ENCODE measurements at places on chromosomes 1 and 21. TPM values are rescaled to one million over a fixed set of nuclear protein-coding genes. Genes with fewer than 3 reads are reported as not detected.

GRCh38 chr1:203598752-203599151 lies 27.9 kb upstream of the ATP2B4 start:
- ATAC-seq: peak; percentile 74

DNA sequence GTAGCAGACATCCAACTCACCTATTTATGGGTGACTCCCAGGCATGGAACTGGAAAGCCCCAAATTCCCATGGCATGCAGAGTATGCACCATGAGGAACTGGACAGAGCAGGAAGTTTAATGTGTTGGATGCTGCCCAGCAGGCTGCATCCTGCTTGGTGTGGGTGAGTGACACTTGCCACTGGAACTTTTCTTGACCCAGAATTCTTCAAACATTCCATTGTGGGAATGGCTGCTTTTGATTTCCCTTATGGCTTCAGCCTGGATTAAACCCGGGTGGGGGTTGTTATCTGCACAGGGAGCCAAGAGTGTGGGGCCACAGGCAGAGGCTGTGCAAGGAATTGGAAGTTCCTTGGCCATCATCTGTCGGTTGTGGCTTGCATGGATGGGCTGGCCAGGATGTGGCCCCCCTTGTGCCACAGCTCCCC lies 26.9 kb upstream of the BACE2 start:
- ATAC-seq: no peak

DNA sequence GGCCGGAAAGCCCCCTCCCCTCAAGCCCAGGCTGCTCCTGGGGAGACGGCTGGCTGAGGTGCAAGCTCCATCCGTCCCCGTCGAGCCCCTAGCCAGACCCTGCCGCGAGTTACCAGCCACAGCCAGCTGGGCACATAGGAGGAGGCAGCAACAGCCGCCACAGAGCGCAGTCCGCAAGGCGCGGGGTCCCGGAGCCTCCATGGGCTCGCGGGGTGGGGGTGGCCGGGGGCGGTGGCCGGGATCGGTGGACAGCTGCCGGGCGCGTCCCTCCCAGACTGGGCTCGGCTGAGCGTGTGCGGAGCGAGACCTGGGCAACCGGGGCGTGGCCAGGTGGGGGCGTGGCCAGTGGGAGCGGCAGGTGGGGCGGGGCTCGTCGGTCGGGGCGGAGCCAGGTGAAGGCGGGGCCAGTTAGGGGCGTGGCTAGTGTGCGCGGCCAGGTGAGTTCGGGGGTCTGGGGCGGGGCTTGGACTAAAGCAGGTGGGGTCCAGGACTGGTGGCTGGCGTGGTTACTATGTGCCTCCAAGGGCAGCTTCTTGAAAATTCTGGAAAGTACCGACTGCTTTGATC lies at the start of gene CD164L2:
TSS of gene CD164L2 (minus strand) at position 295 of the 567 bp plus-strand sequence. CDS start at position 201, 94 bp downstream.
- ATAC-seq: peak; percentile 38

DNA sequence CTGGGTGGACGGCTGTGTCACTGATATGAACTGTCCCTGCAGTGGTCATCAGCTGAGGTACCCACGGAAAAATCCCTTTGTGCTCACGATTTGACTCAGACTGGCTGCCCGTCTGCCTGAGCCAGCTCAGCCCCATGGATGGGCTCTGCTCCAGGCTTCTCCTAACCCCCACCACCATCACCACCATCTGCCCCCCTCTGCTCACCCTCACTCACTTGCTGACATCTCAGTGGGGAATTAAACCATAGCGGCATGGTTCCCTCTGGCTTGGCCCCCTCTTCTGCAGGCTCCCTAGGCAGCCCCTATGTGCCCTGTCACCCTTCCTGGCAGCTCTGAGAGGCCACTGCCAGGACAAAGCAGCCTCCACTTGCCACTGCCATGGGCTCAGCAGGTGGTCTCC lies 17.3 kb downstream of the SLC6A9 start:
- no peak for ATAC-seq

GRCh38 chr21:33968080-33968994 lies 52.7 kb upstream of the ATP5PO start:
- peak; percentile 55 for ATAC-seq

GRCh38 chr21:29371464-29371863 lies 72.7 kb downstream of the BACH1 start:
- ATAC-seq: no peak

GRCh38 chr21:45016031-45016405 lies 58.4 kb upstream of the ADARB1 start:
- ATAC-seq: no peak

GRCh38 chr1:55309053-55309452 lies 93.9 kb upstream of the USP24 start:
- no peak for ATAC-seq

DNA sequence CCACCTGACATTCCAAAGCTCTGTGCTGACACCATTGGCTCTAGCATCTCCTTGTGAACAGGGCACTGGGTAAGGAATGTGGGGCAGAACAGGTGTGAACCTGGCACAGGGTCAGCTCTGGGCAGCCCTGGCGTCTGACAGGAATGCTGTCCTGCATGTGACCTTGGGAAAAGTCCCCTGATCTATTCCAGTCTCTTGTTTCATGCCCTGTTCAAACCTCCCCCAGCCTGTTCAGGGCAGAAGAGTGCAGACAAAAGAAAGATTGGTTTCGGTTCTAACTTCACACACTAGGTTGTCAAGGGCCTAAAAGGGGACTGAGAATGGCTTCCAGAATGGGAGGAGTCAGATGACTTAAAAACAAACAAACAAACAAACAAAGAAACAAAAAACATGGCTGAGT lies 27.6 kb upstream of the SDHB start:
- ATAC-seq: no peak

SLC6A17 gene
- total RNA-seq: 1.5 TPM

RSBN1 gene
- total RNA-seq: 10.2 TPM

PRDM16 gene
- total RNA-seq: 2.9 TPM

IFT25 gene
- total RNA-seq: 46.3 TPM

TRPM2 gene
- 0.06 TPM for total RNA-seq

NBPF6 gene
- total RNA-seq: 0.83 TPM

PADI1 gene
- total RNA-seq: 0.77 TPM

GPR52 gene
- total RNA-seq: 1.1 TPM

OR6N1 gene
- 0.38 TPM for total RNA-seq

C1orf141 gene
- total RNA-seq: 0.59 TPM
